Heart left ventricle (tissue), 16 donors: ENCODE measurements at places on chromosomes 2 and 18. TPM values are rescaled to one million over a fixed set of nuclear protein-coding genes. Genes with fewer than 3 reads are reported as not detected.

The PSMA8 gene
- total RNA-seq = not detected

The UPP2 gene
- total RNA-seq = not detected

The KRTCAP3 gene
- total RNA-seq = not detected

The CIB4 gene
- not detected for total RNA-seq

The SNED1 gene
- total RNA-seq = 4.5 TPM

The DYNAP gene
- not detected for total RNA-seq

The LINC00305 gene
- total RNA-seq = not detected

The DSG1 gene
- total RNA-seq = 0.83 TPM

The REG3G gene
- not detected for total RNA-seq

The SLC38A11 gene
- total RNA-seq = 0.50 TPM

The CCDC141 gene
- 251 TPM for total RNA-seq

The AGAP1 gene
- total RNA-seq = 16.5 TPM

The ARL4C gene
- total RNA-seq = 12.0 TPM

The AQP4 gene
- total RNA-seq = 7.5 TPM

The VWC2L gene
- total RNA-seq = 0.13 TPM

The REG1B gene
- total RNA-seq = 2.0 TPM

The SETBP1 gene
- total RNA-seq = 5.4 TPM

The TRABD2A gene
- total RNA-seq = 3.9 TPM

The ASIC4 gene
- total RNA-seq = not detected

The IGFBP2 gene
- total RNA-seq = 57.2 TPM

The NOL4 gene
- total RNA-seq = not detected

The KCNK3 gene
- total RNA-seq = 1.0 TPM

The ZNF396 gene
- 0.93 TPM for total RNA-seq

The COL5A2 gene
- total RNA-seq = 7.8 TPM

The RAB17 gene
- 3.7 TPM for total RNA-seq

The MZT2B gene
- total RNA-seq = 313 TPM

The CROCC2 gene
- not detected for total RNA-seq

The PROM2 gene
- total RNA-seq = 0.72 TPM

The FAP gene
- 3.5 TPM for total RNA-seq

The GORASP2 gene
- 56.4 TPM for total RNA-seq

The DUSP19 gene
- 10.1 TPM for total RNA-seq

The KATNAL2 gene
- 5.5 TPM for total RNA-seq

The ABHD3 gene
- total RNA-seq = 2.7 TPM

The VWA3B gene
- total RNA-seq = 0.12 TPM

The PLEKHA3 gene
- 10.2 TPM for total RNA-seq

The CYP1B1 gene
- total RNA-seq = 11.2 TPM

The FKBP1B gene
- 1.4 TPM for total RNA-seq

The SNTG2 gene
- total RNA-seq = 0.93 TPM

The CDH20 gene
- not detected for total RNA-seq

The ANKRD62 gene
- total RNA-seq = not detected

The GPAT2 gene
- 9.9 TPM for total RNA-seq

The TDRD15 gene
- total RNA-seq = not detected

The NCKAP5 gene
- total RNA-seq = 9.3 TPM

The EN1 gene
- not detected for total RNA-seq

The POTEJ gene
- not detected for total RNA-seq

The IL37 gene
- total RNA-seq = not detected

The IL36A gene
- total RNA-seq = not detected

The ARHGAP25 gene
- total RNA-seq = 3.7 TPM
